ENCODE measurements at places on chromosomes 1 and 21.

DNA sequence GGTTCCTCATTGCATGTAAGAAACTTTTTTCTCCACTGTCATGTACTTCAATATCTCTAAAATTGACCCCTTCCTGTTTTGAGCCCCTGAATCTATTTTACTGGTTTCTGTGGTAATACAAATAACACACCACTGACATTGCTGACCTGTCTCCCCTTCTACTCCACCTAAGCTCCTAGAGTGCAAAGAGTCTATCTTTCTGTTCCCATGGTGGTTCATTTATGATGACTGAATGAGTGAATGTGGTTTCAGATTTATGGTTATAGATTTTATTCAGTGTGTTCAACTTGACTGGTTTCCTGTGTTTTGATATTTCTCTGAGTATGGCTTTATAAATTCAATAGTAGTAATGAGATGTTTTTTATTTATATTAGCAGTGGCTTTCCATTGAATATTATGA is 127.7 kb downstream of the MAGI3 start:
- no peak for DNase-seq

DNA sequence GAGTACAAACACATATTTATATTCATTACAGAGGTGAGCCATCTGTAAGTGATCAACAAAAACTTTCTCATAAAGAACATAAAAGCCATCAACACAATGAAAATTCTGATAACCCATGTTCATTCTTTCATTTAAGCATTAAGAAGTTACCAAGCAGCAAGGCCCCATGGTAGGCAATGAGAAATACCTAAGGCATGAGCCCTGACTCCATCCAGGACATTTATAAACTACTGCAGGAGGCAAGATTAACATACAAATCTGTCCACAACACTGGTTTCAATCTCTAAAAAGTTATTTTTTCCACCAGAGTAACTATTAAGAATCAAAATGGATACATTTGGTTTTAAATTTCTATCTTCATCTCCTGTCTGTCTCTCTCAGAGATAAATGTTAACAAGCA is 76.1 kb downstream of the SIPA1L2 start:
- DNase-seq: no peak

DNA sequence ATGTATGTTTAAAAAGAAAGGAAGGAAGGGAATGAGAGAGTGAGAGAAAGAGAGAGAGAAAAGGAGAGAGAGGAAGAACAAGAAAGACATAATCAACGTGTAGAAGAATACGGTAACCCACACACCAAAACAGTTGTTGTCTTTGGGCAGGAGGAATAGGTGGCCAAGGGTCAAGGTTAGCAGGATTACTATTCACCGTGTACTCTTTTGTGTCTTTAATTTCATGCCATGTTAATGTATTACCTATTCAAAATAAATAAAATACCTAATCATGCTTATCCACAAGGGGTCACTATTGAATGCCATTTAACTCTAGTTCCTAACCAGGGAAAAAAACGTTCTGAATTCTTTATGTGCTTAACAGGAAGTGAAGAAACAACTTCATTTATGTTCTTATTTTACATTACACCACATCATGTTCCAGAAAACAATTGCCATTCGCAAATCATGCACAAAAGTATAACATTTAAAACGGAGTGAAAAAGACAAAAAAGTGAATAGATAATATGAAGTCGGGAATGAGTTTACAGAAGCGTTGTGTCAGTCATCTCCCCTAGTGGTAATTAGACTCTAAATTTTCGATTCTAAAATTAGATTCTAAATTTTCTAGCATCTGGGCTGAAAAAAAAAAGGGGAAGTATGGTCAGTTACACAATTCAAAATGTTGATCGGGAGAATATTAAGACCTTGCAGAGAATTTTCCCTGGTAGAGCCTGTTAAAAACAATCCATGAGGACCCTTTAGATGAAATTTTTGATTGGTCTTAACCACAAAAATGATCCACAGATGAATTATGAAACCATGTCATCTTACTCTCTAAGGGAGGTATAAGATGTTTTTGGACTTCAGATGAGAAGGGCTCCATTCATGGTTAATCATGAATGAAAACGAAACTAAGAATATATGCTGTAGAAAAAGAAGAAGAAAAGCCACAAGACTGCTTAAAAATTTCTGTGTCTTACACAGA is 700 bp upstream of the KMO start:
- no peak for DNase-seq

DNA sequence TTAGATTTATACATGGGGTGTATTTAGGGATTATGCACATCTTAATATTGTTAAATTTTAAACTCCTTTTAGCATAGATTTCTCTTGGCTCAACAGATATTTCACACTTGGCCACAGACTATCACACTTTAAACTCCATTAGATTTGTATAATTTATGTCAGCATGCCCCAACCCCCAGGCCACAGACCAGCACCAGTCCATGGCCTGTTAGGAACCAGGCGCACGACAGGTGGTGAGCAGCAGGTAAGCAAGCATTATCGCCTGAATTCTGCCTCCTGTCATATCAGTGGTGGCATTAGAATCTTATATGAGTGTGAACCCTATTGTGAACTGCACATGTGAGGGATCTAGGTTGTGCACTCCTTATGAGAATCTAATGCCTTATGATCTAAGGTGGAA is 34.8 kb downstream of the SUCO start:
- DNase-seq: no peak

DNA sequence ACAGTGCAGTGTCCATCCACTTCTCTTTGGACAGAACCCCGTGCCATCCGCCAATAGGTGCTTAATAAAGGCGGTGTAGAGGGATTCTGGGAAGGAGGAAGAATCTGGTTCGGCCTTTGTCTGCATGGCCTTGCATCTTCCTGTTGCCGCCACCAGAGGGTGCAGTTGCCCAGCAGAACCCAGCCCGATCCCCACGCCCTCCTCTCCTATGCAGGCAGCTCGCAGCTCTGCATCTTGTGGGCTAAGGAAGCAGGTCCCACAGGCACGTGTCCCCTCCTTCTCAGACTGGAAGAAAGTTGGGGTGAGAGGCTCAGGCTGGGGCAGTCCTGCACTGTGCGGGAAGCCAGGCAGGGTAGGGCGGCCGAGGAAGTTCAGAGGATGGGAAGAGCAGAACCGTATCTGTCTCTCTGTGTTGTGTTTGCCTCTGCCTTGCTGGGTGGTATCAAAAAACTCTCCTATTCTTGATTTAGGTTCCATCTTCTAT is 20.8 kb downstream of the NAV1 start:
- peak; percentile 62 for DNase-seq

DNA sequence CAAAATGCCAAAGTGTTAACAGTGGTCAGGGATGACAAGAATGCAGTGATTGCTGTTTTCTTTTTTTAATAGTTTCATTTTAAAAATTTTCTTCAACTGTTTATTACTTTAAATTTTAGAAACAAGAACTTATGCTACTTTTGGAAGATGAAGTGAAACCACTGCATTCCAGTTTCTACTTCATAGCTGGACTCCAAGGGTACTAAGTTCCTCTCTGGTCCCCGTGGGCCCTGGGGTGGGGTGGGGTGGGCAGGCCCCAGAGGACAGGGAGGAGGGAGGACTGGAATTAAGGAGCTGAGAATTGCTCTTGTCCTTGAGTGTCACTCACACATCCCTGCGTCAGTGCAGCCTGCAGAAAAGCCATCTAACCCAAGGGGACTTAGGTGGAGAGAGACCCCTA is 97.3 kb downstream of the RAVER2 start:
- no peak for DNase-seq

- DNase-seq: no peak
These were observed 90.4 kb downstream of the SLC30A10 start for GRCh38 chr1:219837994-219838294.

DNA sequence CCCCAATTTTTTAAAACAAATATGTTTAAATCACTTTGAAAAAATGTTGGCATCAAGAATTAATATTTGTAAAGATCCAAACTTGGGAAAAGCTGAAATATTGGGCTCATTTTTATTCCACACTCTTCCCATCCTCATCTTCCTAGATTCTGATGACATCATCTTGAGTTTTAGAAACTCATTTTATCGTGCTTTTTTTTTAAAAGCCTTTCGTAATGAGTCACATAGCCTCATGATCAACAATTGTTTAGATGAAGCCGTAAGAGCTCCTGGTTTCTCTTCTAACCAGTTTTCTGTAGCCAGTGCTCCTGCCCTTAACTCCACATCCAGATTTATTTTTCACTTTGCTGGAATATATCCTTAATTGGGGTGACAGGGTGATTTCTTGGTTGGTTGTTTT is 78.6 kb downstream of the POFUT2 start:
- no peak for DNase-seq

DNA sequence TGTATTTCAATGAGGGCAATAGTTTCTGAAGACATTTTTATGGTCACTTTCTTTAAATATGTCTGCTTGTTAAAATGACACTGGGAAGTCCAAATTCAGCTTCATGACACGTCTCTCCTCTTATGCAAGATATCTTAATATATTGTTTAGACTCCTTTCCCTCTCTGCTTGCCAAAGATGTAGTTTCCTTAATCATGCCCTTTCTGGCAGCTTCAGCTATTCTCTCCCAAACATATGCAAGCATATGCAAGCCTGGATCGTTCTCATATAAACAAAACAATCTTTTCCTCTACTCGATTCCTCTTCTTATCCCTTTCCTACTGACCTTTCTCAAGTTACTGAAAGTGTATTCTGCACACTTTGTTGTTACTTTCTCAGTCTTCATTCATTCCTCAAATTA is 372.2 kb downstream of the PTBP2 start:
- DNase-seq: no peak

- no peak for DNase-seq
These were observed 102.3 kb upstream of the F3 start for GRCh38 chr1:94643819-94644218.

- DNase-seq: no peak
These were observed 941 bp downstream of the ELAVL4 start for GRCh38 chr1:50109647-50110075.

- peak; percentile 12 for DNase-seq
These were observed 1.4 kb upstream of the USP1 start for GRCh38 chr1:62435231-62436038.

- DNase-seq: no peak
These were observed 151.7 kb downstream of the PLA2G4A start for GRCh38 chr1:186980400-186980799.

DNA sequence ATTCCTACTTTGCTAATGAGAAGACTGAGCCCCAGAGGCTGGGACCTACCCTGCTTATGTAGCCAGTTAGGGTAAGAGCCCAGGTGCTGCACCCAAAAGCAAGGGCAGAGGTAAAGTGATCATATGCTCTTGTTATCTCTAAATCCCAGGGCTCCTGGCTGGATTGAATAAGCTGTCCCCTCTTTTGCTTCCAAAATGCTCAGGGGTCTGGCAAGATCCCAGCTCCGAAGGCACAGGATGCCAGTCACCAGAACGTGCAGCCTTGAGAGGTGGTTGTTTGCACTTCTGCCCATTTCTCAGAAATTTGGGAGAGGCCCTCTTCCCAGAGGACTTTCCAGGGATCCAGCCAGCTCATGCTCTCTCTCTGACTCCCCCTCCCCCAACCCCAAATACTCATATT is 142.4 kb upstream of the TMEM51 start:
- no peak for DNase-seq

GRCh38 chr1:14094611-14095400 is 394.8 kb downstream of the PRDM2 start:
- no peak for DNase-seq

DNA sequence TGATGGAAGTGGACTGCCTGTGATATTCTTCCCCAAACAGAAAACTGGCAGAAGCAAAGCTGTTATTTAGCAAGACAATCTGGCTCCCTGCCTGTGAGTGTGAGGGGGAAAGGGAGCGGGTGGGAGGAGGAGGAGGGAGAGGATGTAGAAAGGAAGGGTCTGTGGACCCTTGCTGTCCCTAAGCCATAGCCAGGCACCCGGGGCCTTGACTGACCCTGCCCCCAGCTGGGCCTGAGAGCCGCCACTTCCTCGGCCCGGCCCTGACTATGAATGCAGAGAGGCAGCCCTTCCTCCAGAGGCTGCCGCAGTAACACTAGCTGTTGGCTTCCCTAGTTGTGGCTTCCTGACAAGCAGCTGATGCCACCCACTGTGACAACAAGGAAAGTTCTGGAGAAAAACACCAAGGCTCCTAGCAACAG is 13.9 kb downstream of the PLA2G2F start:
- no peak for DNase-seq

GRCh38 chr1:160115545-160116282 is at the start of gene ATP1A2:
ATP1A2 (plus strand) TSS chr1:160115759; CDS start chr1:160115862, 103 bp downstream.
- no peak for DNase-seq

GRCh38 chr1:211326528-211327345 is at the start of gene TRAF5:
TRAF5 (plus strand) TSS chr1:211326833; CDS start chr1:211353240, 26,407 bp downstream.
- DNase-seq: peak; percentile 49

GRCh38 chr1:20999525-21000244 is 177.0 kb downstream of the EIF4G3 start:
- DNase-seq: no peak

GRCh38 chr21:43884012-43884860 is 19.2 kb downstream of the AGPAT3 start:
- DNase-seq: peak; percentile 21

DNA sequence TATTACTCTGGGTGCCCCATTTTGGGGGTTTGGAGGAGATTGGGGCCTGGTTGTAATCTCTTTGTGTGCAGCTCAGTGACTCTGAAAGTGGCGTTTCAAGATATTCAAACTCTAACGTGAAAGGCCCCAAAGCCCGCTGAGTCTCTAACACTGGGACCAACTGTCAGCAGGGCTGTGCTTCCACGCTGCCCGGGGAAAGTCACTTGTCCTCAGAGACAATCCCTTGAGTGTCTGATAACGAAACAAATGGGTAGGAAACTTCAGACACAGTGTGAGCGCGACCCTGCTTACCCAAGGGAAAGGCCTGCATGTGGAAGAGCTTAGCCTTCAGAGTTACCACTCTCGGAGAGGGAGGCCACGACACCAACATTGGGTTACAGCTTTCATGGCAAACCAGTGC is 837 bp downstream of the UBASH3A start:
- no peak for DNase-seq

GRCh38 chr1:77076759-77077158 is 142.5 kb downstream of the PIGK start:
- DNase-seq: no peak

DNA sequence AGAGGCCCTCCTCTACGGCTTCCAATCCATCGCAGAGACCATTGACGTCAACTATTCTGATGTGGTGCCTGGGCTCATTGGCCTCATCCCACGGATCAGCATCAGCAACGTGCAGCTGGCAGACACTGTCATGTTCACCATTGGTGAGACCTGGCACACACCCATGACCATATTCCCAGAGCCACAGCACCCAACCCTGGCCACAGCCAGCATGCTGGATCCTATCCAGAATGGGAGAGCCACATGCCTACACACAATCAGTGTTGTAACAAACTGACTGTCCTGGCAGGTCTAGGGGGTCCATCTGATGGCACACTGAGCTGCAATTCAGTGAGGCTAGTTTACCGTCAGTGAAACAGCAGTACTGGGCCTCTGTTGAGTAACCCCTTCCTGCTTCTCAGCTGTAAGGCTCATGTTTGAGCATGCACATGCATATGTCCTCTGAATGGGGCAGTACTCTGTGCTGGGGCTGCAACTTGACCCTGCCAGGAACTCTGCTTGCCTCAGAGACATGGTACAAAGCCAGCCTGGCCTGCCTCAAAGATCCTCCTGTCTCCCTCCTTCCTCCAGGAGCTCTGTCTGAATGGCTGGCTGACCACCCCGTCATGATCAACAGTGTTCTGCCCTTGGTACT is 10.8 kb downstream of the IPO13 start:
- no peak for DNase-seq
